SK-N-SH (cell line): ENCODE measurements at places on chromosomes 3 and 15.

DNA sequence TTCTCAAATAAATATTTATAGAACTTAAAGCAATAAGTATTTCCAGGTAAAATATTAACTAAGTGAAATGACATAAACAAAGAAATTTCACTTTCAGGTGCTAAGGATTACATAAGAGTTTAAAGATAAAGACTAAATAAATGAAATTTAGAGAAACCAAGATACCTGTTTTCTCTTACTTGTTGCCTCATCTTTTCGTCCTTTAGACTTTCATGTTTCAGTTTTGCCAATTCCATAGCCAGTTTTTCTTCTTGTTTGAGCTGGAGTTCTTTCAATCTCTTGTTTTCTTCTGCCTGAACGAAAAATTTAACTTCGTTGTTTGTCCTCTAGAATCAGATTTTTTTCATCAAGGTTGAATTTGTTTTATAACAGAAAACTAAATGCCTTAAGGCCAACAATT lies 8.7 kb downstream of the MNS1 start:
- DNase-seq, result no peak

DNA sequence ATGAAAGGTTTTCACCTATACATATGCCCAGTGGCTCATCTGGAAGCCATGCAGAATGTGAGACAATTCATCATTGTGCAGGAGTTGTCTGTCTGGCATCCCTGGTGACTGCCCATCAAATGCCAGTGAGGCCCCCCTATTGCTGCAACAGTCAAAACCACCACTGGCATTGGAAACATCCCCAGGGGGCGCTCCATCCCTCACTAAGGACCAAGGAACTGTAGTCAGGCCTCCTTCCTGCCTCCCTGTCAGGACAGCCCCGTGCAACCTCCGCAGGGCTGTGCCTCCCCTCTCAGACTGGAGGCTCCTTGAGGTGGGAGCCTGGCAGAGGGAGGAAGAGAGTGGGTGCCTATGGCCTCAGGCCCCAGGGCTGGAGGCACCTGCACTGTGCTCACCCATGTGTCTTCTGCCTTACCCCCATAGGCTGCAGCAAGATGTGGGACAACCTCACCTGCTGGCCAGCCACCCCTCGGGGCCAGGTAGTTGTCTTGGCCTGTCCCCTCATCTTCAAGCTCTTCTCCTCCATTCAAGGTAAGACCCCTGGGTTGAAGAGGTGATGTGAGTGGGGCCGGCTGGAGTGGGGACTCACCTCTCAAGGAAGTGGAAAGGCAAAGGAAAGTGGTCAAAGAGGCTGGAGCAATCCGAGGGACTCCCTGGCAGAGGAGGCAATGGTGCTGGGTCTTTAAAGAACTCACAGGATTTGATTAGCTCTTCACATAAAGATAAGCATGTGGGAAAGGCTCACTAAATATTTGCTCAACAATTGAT lies 16.5 kb downstream of the VIPR1 start:
- no peak for DNase-seq

DNA sequence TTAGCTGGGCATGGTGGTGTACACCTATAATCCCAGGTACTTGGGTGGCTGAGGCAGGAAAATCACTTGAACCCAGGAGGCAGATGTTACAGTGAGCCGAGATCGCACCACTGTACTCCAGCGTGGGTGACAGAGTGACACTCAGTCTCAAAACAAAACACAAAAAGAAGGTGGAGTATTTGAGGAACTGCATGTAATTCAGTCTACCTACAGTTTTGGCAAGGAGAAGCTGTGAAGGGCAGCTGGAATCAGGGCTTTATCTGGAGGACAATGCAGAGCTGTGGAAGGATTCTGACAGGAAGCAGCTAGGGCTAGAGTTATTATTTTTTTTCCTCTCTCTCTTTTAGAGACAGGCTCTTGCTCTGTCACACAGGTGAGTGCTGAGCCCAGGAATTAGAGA lies 6.8 kb downstream of the H1-8 start:
- DNase-seq, result no peak

- DNase-seq, result no peak
Measured at GRCh38 chr3:93962798-93963197, 10.9 kb downstream of the PROS1 start.

DNA sequence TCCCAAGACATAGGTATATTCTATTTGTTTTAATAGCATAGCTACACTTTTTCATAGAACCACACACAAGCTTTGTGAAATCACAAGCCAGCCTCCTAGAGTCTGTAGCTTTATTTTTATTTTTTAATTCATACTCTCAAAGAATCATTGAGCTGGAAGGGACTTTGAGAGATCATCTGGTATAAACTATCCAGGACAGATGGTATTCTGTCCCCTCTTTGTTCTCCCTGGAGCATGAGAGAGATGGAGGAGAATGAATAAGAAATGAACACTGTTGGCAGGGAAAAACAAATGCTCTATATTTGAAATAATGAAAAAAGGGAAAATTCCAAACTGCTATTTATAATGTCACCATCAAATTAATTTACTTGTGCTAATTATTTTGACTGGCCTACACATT lies 338.7 kb upstream of the IL12A start:
- no peak for DNase-seq
